Right ventricle myocardium inferior (tissue), 1 donor: ENCODE measurements at places on chromosomes 1 and 21.

- no peak for DNase-seq
Observed at GRCh38 chr21:41823166-41823565, 56.0 kb downstream of the PRDM15 start.

DNA sequence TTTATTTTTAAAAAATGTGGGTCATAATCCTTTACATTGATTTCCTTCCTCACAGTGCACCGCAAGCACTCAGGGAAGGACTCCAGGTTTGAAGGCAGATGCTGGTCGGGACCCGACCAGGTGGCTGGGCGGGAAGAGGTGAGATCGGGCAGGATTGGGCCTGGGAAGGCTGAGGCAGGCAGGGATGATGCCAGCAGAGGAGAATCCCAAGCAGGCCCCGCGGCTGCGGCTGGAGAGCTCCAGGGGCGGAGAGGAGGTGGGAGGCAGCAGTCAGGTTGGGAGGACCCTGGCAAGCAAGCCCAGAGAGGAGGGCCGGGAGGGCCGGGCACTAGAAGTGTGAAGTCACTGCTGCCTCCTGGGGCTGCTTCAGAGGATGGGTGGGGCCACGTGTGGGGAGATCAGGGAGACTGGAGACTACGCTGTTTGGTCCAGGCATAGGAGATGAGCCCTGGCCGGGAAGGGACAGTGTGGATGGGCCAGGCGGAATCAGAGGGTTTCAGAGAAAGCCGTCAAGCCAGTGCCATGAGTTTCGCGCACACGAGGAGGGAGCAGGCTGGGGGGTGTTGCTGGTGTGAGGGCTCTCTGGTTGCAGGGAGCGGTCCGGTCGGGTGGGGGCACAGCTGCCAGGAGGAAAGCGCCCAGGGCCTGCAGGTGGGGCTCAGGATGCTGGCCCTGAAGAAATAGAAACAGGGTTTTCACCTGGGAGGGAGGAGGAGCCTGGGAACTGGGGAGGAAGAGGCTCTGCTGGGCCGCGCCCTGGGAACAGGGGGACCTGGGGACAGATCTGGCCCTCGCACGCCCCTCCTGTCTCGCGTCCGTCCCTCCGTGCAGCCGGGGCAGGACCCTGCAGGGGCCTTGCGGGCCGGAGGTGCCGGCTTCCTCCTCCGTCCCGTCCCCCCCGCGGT lies 888 bp upstream of the COL18A1 start:
- peak; percentile 86 for DNase-seq

GRCh38 chr1:64161357-64161941 lies 42.0 kb upstream of the UBE2U start:
- DNase-seq = no peak

- no peak for DNase-seq
Observed at GRCh38 chr1:206143537-206144172, 26.5 kb upstream of the AVPR1B start.

- DNase-seq = no peak
Observed at GRCh38 chr1:169031566-169032224, 74.8 kb upstream of the ATP1B1 start.

- DNase-seq = no peak
Observed at GRCh38 chr1:52628614-52629324, 4.2 kb upstream of the SHISAL2A start.

DNA sequence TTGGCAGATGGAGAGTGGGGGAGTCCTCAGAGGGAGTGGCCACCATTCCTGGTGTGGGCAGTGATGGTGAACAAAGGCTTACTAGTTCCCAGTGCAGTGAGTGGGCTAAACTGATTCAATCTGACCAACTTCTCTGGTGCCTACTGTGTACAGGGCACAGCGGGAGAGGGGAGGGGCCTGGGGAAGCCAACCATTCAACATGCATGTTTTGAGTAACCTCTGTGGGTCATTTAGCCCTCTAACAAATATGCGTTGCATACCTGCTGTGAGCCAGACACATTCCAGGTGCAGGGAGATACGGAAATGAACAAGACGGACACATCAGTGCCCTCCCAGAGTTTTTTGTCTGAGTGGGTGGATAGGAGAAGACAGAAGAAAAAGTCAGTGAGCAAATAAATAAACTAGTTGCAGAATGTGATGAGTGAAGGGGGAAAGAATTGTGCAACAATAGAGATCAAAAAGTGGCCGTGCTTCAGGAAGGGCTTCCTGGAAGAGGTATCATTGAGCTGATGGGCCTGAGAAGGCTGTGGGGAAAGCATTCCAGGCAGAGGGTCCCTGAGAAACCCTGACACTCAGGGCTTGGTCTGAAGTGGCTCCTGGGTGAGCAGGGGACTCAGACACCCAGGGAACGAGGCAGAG lies 78.8 kb downstream of the EPHB2 start:
- no peak for DNase-seq

DNA sequence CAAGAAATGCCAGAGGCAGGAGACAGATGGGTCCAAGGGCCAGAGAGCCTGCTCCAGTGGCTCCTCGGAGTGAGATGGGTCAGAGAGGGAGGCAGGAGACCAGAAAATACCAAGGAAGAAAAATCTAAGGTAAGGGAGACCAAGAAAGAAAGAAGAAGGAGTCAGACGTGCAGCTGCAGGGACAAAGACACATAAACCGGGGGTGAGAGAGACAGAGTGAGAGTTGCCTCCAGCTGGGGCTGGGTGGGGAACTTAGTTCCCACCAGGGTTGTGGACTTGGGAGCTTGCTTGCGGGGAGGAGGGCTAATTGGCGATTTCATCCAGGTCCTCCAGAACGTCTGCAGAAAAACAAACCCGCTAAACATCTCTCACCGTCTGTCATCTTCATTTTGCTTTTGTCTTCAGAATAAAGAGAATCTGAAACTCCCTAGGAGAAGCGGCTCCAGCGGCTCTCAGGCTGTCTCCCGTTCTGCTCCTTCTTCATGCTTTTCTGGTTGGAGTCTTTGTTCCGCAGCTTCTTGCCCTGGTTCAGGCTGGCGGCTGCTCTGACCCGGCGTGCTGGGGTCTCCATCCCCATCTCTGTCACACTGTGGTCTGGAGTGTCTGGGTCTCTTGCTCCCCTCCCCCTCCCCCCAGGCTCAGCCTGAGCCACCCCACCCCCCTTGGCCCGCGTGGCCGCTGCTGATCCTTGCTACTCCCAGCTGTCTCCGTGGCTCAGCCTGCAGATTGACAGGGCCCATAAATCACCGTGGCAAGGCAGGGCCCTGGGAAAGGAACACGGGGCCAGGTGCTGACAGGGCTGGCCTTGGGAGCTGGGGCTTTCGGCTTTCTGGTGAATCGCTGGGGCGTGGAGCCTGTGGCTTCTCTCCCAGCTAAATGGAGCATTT lies 66.6 kb downstream of the UBIAD1 start:
- peak; percentile 18 for DNase-seq

DNA sequence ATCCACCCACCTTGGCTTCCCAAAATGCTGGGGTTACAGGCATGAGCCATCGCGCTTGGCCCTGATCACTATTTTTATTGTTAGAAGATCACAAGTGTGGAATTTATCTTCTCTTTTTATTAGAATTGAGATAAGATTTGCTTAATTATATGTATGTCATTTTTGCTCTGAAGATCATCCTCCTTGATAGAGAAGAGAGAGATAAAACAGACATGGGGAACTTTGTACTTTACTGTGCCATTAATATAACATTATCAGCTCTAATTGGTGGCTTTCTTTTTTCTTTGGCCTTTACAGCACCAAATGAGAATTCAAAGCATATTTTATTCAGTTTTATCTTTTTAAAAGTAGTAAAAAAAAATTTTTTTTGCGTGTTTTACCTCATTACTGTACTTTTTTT lies 46.8 kb downstream of the SCP2 start:
- no peak for DNase-seq

DNA sequence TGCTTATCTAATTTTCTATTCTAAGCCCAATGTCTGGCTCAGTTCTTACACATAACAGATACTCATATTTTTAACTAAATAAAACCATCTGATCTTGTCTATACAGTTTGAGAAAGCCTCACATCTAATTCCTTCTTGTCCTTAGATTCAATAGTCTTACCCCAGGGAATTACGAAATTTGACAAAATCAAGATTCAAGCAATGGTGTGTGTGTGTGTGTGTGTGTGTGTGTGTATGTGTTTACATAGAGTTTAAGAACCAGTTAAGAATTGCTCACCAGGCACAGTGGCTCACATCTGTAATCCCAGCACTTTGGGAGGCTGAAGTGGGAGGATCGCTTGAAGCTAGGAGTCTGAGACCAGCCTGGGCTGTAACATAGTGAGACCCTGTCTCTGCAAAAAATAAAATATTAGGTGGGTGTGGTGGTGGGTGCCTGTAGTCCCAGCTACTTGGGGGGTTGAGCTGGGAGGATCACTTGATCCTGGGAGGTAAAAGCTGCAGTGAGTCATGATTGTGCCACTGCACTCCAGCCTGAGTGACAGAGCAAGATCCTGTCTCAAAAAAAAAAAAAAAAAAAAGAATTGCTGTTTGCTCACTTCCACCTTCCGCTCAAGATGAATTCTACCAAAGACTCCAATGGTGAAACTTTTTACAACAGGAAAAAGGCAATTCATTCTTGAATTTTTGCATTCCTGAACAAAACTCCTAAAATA lies 6.2 kb downstream of the WDR64 start:
- DNase-seq = no peak

- no peak for DNase-seq
Observed at GRCh38 chr1:1425426-1425752, 4.3 kb upstream of the ANKRD65 start.
